Dorsolateral prefrontal cortex (tissue), 122 donors: ENCODE measurements at places on chromosomes 5 and 9. TPM values are rescaled to one million over a fixed set of nuclear protein-coding genes. Genes with fewer than 3 reads are reported as not detected.

COL5A1 gene
- 4.7 TPM for total RNA-seq

TNFSF15 gene
- 0.11 TPM for total RNA-seq

EGFL7 gene
- 77.7 TPM for total RNA-seq

TMEM252 gene
- not detected for total RNA-seq

DIPK1B gene
- total RNA-seq, result 30.0 TPM

EDIL3 gene
- total RNA-seq, result 131 TPM

NKD2 gene
- total RNA-seq, result 16.9 TPM

- no peak for DNase-seq
Measured at GRCh38 chr9:68998812-68999211, 15.1 kb downstream of the PRKACG start.

GRCh38 chr5:139842321-139842720 lies 46.7 kb downstream of the PSD2 start:
- no peak for DNase-seq

GRCh38 chr5:151432210-151432609 lies 15.2 kb upstream of the SLC36A1 start:
- DNase-seq, result no peak

GRCh38 chr9:77498891-77499290 lies 149.2 kb downstream of the GNA14 start:
- no peak for DNase-seq

DNA sequence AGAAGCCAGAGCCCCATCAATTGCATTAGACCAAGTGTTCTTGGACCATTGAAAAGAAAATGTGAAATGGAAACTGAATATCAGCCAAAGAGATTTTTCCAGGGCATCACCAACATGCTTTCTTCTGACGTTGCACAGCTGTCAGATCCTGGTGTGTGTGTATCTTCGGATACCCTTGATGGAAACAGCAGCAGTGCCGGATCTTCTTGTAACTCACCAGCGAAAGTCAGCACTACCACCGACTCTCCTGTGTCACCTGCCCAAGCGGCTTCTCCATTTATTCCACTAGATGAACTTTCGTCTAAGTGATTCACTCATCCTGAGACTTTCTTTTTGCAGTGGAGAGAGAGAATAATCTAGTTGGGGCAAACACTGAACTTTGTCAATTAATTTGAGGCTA lies 75.7 kb downstream of the PIP5K1B start:
- DNase-seq, result no peak

DNA sequence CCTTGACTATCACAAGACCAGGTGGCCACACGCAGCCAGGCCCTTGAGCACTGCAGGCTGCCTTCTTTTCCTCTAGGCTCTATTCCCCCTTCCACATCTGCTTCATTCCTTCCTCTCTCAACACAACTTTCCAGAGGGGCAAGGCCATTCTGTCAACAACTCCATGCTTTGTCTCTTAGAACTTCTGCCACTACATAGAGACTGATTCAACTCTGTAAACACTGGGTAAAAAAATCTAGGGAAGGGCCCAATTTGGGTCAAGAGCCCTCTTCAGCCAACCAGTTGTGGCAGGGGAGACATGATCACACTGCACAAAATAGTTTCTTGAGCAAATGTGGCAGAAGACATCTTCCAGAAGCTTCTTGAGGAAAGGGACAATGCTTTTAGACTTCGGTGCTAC lies 55.6 kb downstream of the ATPSCKMT start:
- DNase-seq, result no peak

DNA sequence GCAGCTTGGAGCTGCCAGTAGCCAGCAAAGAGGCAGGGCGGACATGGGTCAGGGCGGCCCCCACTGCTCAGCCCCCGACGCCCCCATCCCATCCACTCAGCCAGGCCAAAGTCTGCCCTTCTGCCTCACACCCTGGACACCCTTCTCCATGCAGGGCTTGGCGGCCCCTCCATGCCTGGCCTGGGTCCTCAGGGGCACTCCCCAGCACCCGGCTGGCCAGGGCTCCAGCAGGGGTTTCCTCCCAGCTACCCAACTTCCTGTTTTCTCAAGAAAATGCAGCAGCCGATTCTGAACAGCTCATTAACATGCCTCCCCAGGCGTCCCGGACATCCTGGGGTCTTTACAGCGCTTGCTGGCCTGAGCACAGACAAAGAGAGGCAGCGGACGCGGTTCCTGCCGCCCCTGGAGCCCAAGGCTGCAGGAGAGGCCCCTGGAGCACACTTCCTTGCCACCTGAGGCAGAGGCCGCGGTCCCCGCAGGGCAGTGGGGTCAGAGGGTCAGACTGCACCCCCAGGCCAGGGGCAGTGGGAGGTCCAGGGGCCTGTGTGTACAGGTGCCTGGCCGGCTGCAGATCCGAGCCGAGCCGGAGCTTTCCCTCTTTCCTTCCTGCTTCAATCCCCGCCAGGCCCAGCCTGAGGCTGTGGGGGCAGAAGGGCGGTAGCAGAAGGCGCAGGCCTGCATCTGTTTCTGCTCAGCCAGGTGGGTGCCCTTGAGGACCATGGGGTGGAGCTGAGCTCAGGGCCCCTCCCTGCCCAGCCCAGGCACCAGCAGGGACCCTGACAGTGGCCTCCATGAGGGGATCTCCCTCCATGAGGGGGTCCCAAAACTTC lies 18.7 kb upstream of the NRARP start:
- no peak for DNase-seq

DNA sequence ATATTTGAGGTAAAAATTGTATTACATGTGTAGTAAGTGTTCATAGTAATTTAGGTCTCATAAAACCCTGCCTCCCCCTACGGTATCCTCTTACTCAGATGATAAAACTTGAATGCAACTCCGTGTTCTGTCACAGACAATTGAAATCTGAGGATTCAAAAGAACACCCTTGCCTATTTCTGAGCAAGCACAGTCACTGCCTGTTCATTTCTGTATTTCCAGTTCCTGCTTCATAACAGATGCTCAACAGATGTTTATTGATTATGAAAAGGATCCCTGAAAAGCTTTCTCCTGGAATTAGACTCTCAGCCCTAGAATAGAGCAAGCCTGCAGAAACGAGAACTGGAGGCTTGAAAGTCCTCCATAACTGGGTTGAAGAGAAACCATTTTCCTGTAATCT lies 144.1 kb upstream of the SPEF2 start:
- DNase-seq, result no peak

DNA sequence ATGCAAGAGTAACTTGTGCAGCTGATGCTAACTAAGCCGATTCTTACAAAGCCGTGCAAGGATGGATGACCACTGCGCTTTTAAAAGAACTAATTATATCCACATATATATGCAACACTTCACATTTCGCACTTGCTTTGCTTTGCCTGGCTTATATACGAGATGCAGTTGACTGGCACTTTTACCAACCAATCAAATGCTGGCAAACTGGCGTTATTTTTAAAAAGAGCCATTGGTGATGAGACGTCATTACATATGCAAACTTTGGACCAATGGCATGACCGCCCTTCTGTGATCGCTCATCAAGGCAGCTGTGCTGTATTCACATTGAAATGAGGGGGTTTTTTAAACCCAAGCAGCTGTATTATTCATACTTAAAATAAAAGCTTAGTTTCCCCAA lies 1147.7 kb upstream of the WWC1 start:
- DNase-seq, result no peak

DNA sequence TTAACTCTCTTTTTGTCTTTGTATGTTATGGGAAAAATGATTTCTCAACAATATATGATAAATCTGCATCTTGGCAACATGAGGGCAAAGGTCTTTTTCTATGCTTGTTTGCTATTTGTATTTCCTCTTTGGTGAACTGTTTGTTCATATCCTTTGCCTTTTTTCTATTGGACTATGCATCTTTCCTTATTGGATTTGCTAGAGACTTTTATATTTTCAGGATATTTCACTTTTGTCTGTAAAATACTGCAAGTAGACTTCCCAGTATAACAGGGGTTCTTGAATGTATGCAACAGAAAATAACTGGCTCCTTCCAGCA lies 69.4 kb upstream of the SSBP2 start:
- DNase-seq, result no peak
